ENCODE measurements at places on chromosomes 6 and 20.

DNA sequence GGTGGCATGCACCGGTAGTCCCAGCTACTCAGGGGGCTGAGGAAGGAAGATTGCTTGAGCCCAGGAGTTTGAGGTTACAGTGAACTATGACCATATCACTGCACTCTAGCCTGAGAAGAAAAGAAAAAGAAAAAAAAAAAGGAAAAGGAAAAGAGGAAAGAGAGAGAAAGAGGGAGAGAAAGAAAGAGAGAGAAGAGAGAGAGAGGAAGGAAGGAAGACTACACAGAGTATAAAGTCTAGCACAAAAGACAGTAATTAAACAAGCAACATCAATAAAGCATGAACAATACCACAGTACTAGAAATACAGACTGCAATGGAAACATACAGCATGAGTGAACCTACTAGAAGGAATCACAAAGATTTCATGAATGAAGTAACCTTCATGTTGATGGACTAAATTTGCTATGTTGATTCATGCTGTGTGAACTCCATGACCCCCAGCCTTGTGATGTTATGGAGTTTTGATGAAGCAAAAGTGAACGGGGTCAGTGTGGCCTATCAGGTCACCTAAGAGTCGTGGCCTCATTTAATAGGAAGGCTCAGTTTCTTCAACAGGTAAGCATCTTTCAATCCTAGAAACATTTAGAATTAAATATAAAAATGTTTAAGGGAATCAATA is 57.6 kb downstream of the NUDT3 start:
- no peak for DNase-seq

- no peak for DNase-seq
Measured at GRCh38 chr6:113909224-113909856, 52.2 kb downstream of the MARCKS start.

- no peak for DNase-seq
Measured at GRCh38 chr6:16179970-16180431, 51.1 kb downstream of the MYLIP start.

- no peak for DNase-seq
Measured at GRCh38 chr6:71476371-71476770, 187.8 kb downstream of the OGFRL1 start.

GRCh38 chr6:166465671-166466087 is 82.9 kb upstream of the MPC1 start:
- no peak for DNase-seq

DNA sequence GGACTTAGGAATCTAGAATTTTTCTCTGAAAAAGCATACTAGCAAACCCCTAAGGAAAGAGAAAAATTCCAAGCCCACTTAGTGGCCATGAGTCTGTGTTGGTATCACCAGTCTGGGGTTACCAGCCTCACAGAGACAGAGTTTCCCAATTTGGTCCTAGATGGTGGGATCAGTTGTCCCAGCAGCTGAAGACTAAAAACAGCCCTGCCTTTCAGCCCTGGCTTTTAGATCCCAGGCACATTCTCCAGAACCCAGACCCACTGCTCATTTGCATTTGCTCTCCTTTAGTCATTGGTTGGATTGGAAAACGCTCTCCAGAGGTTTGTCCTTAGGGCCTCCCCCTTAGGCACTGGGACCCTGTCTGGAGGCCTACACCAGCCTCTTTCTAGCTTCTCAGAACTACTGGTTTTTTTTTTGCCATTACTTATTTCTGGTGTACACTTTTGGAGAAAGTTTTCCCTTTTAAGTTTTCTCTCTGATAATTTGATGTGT is 39.1 kb upstream of the FOXO3 start:
- DNase-seq: no peak

DNA sequence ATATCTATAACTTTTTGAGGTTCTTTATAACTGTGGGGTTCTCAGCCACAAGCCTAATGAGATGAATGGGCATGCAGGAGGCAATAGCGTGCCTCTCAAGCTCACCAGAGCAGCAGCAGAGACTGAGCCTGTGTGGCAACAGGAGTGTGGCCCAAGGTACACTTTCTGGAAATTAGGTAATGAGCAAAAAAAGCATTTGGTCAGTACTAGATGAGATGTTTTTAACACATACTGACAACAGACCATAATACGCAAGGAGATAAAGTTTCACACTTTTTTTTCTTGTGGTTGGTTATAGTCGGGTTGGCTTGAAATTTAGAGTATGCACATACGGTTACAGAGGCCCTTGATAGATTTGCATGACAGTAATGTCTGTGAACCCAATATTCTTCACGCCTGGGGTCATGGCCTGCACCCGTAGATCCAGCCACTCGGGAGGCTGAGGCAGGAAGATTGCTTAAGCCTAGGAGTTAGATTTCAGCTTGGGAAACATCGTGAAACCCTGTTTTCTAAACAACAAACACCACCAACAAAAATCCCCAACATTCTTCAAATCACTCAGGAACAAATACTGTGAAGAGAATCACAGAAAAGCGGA is 300.1 kb downstream of the GMDS start:
- no peak for DNase-seq

DNA sequence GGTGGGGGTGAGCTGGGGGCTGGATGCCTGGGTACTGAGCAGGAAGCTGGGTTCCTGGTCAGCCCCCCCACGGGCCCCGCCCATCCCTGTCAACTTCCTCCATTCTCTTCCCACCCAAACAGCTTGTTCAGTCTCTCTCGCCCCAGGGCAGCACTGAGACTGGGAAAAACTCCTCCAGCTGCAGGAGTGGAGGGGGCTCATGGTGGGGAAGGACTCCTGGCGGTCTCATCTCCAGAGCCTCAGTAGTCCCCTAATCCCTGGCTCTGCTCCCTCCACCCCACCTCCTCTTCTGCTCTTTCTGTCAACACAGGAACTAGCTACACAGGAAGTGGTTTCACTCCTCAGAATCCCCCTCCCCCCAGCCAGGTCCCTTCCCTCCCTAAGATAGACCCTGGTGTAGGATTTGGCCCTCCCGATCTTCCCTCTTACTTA is at the start of gene GPSM3:
Gene GPSM3 (minus strand): TSS at position 36 of the 432 bp plus-strand sequence. CDS start 130 bp downstream, outside the sequence.
- no peak for DNase-seq

GRCh38 chr20:15319439-15319838 is 982.0 kb upstream of the FLRT3 start:
- no peak for DNase-seq

- DNase-seq: no peak
Measured at GRCh38 chr6:135586844-135587243, 89.3 kb upstream of the AHI1 start.

DNA sequence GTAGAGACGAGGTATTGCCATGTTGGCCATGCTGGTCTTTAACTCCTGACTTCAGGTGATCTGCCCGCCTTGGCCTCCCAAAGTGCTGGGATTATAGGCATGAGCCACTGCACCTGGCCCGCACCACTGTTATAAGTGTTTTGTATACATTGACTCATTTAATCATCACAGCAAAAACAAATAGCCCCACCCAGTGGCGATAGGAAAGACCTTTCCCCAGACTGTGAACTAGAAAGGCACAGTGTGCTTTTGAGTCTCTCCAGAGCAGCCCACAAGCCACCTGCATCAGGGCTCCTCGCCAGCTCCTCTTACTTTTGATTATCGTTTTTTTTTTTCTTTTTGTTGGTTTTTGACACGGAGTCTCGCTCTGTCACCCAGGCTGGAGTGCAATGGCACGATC is 27.9 kb upstream of the ZFP64 start:
- DNase-seq: no peak

DNA sequence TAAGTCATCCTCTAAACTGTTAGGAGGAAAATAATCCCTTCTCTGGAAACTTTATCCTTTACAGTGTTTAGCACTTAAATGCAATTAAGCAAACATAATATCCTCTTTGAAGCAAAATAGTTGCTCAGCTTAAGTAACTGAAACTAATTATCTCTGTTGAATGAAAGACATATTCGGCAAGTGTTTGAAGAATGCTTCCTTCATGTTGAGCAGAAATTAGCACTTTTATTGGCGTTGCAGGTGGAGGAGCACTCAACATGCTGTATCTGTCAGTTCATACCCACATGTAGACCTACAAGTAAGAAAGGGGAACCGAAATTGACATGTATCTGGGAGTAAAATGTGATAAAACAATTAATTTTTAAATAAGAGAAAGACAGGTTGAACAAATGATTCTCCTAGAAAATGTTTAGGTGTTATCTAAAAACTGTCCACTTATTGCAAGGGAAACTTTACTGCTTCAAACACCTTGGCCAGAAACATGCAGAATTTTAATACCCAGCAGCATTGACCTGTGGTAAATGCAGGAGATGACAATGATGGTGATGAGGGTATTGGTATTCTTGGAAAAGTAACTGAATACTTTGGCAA is 987.0 kb upstream of the MAP3K7 start:
- DNase-seq: no peak

GRCh38 chr20:53148771-53149147 is 176.6 kb downstream of the TSHZ2 start:
- no peak for DNase-seq

DNA sequence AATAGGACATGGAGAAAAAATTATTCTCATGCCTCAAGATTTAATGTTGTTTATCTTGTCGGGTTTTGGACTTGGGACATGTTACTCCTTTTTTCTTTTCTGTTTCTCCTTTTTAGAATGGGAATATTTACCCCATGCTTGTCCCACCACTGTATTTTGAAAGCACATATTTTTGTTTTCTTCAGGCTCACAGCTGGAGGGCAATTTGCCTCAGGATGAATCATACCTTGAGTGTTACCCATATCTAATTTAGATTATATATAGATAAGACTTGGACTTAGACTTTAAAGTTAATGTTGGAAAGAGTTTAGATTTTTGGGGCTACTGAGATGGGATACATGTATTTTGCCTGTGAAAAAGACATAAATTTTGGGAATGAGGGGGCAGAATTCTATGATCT is 541.6 kb upstream of the MAN1A1 start:
- DNase-seq: no peak

- no peak for DNase-seq
Measured at GRCh38 chr6:129818251-129818650, 42.9 kb downstream of the TMEM244 start.

DNA sequence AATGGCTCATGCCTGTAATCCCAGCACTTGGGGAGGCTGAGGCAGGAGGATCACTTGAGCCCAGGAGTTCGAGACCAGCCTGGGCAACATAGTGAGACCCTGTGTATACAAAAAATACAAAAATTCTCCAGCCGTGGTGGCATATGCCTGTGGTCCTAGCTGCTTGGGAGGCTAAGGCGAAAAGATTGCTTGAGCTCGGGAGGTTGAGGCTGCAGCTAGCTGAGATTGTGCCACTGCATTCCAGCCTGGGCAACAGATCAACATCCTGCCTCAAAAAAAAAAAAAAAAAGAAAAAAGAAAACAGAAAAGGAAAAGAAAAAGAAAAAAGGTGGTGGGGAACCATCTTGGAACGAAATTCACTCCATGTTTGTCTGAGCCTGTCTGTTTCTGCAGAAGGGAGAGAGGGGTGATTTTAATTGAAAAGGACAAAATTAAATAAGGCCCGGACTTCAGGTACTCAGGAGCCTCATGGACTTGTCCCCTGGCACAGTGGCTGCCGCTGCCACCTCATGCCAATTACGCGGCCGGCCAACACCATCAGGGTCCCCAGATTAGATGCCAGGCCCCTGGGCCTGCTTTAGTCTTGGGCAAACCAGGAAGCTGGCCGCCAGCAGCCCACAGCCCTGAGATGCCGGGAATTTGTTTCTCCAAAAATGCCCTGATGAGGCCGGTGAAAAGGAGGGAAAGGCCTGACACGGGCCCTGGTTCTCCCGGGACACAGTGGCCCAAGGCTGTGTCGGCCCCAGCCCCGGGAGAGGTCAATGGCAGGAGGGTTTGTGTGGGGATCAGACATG is 37.8 kb upstream of the STX16 start:
- DNase-seq: no peak

- no peak for DNase-seq
Measured at GRCh38 chr20:44031781-44032582, 117.3 kb downstream of the TOX2 start.

DNA sequence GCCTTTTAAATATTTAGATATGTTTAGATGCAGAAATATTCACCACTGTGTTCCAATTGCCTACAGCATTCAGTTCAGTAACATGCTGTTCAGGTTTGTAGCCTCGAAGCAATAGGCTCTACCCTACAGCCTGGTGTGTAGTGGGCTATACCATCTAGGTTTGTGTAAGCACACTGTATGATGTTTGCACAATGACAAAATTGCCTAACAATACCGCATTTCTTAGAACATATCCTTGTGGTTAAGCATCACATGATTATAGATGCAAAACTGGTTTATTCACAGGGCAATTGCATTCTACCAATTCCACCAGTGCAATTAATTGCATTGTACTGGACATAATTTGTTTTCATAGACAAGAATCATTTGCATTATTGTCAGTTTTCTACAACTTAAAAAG is 7.9 kb upstream of the SLC22A16 start:
- DNase-seq: no peak

- no peak for DNase-seq
Measured at GRCh38 chr6:7730784-7731227, 4.9 kb downstream of the BMP6 start.

DNA sequence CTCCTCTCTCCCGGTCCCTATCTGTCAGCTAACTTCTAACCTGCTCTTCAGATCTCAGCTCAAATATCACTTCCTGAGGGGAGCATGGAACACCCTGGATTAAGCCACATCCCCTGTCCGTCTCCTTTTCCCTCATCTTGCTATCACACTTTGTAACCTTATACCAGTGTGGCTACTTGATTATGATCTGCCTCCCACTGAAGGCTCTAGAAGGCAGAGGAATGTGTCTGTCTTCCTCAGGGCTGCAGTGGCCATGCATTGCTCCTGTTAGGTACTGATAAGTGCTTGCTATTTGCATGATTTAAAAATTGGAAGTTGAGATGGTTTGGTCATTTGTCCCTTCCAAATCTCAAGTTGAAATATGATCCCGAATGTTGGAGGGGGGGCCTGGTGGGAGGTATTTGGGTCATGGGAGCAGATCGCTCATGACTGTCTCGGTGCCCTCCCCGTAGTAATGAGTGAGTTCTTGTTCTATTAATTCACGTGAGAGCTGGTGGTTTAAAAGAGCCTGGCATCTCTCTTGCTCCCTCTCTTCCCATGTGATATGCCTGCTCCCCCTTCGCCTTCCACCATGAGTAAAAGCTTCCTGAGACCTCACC is 71.4 kb downstream of the PLCB4 start:
- peak; percentile 23 for DNase-seq

GRCh38 chr6:90218959-90219208 is 77.8 kb downstream of the BACH2 start:
- no peak for DNase-seq

DNA sequence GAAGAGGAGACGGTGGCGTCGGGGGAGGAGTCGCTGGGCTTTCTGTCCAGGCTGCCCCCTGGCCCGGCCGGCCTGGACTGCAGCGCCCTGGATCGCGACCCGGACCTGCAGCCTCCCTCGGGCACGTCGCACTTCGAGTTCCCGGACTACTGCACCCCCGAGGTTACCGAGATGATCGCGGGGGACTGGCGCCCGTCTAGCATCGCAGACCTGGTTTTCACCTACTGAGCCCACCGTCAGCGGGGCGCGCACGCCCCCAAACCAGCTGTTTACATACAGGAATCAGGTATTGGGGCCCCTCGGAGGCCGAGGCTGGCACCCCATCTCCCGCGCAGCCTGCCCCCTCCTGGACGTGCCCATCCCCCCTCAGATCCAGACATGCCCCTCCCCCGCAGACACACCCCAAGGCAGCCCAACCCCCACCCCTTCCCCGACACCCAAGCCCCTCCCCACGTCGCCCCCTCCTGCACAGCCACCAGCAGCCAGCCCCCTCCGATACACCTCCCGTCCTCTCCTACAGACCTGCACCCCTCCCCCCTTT is 1.4 kb downstream of the SOX12 start:
- no peak for DNase-seq

- no peak for DNase-seq
Measured at GRCh38 chr6:63584566-63584965, 12.3 kb downstream of the LOC128125822 start.

GRCh38 chr6:33778444-33779121 is 10.3 kb downstream of the LEMD2 start:
- no peak for DNase-seq

- DNase-seq: no peak
Measured at GRCh38 chr20:44734938-44735337, 10.7 kb upstream of the KCNK15 start.

Measured in right kidney (tissue), 9 donors.